ENCODE measurements at places on chromosomes 16 and 17.

GRCh38 chr17:511001-511698, 158.5 kb upstream of the RPH3AL start:
- no peak for DNase-seq

DNA sequence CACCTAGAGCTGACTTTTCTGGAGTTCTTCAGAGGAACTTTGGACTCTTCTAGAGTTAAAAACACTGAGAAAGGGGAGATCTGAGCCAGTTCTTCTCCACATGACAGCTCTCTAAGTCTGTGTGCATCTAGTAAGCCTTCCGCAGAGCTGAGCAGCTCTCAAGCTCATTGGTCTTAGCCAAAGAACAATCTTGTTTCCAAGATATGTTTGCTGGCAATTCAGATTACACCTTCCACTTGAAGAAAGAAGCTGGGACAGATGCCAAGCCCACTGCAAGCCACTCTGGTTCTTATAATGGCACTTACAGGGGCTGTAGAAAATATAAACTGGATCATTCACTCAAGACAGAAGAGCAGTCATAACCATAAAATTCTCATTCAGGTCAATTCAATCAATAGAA, 134.1 kb upstream of the TOX3 start:
- DNase-seq = no peak

- DNase-seq = no peak
Observed at GRCh38 chr16:71426880-71427615, 14.8 kb downstream of the TLE7 start.

DNA sequence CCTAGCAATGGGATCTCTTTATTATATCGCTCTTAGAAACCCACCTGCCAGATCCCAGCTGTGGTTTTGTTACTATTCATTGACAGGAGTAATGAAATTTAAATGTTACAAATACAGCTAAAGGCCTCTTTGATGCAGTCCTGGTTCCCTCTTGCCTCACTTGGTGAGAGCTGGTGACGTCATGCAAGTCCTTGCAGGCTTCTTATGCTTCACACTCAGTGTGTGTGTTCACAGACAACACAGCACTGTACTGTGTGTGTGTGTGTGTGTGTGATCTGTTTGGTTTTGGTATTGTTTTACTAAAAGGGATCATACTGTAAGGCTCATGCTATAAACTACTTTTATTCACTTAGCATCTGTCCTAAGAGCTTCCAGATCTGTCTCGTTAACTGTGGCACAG, 75.0 kb downstream of the USP22 start:
- DNase-seq = no peak

DNA sequence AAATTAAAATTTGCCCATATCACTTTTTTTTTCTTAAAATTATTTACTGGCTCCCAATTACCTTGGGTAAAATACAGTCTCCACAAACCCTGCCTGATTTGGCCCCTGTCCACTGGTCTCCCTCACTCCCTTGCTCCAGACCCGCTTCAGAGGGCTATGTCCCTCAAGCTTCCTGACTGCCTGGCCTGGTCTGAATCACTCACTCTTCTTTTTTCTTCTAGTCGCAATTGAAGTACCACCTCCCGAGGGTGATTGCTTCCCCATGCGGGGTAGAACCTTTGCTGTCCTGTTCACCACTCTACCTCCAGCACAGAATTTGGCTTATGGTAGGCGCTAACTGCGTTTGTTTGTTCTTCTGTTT, 598 bp upstream of the PGAP3 start:
- no peak for DNase-seq
